ENCODE measurements at places on chromosomes 6 and 20.
A peak's percentile ranks its signal among the peaks of the same experiment; 100 is the strongest.

GRCh38 chr6:3190056-3190455, 32.7 kb upstream of the TUBB2A start:
- DNase-seq: no peak

DNA sequence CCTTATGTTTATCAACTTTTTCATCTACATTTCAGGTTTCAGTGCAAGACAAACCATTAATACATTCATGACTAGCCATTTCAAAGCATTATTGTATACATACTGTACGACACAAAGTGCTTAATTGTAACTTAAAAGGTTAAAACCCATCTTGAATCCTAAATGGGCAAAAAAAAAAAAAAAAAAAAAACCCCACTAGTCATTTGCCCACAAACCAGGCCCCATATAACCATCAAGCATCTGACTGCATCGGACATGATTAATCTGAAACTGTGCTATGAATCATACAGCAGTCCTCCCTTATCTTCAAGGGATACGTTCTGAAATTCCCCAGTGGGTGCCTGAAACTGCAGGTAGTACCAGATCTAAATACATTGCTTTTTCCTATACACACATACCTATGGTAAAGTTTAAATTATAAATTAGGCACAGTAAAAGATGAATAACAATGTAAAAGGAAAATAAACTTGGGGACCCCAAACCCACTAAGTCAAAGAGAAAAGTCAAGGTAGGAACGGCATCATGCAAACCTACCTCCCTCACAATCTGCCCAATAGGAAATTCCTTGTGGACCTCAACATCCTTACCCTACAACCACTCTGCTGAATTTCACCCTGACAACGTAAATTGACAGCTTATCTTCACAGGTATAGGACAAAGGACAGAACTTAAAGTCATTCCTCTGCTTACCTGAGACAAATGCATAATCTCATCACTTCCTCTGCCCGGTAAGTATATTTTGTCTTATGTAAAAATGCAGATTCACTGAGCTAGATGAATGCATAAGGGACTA, 14.3 kb downstream of the B4GALT5 start:
- no peak for DNase-seq

GRCh38 chr6:139996253-139996834, 621.9 kb upstream of the CITED2 start:
- DNase-seq: no peak

GRCh38 chr6:119749335-119749734, 399.8 kb upstream of the MAN1A1 start:
- no peak for DNase-seq

- DNase-seq: no peak
Observed at GRCh38 chr6:117266257-117267053, 1.1 kb downstream of the VGLL2 start.

- DNase-seq: no peak
Observed at GRCh38 chr20:37432606-37433005, 86.7 kb downstream of the SRC start.

- DNase-seq: no peak
Observed at GRCh38 chr6:134701301-134701700, 248.6 kb downstream of the ALDH8A1 start.

DNA sequence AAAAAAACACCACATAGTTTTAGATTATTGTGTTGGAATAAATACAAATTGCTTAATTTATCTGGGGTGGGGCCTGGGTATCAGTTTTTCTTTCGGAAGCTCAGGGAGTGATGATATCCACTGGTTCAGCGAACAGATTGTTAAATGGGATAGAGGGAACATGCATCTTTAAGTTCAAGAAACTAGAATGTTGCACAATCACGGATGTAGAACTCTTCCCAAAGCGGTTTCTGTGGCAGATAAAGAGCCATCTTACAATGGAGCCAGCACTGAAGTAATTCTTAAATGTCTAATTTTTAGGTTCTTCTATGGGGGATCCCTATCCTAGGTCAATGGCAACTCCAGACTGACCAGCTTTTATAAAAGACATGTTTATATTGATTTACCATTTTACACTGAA, 9.7 kb upstream of the RMND1 start:
- no peak for DNase-seq

GRCh38 chr6:66522864-66523263, 815.8 kb upstream of the EYS start:
- no peak for DNase-seq

GRCh38 chr6:336159-337114, 44.1 kb downstream of the DUSP22 start:
- no peak for DNase-seq

DNA sequence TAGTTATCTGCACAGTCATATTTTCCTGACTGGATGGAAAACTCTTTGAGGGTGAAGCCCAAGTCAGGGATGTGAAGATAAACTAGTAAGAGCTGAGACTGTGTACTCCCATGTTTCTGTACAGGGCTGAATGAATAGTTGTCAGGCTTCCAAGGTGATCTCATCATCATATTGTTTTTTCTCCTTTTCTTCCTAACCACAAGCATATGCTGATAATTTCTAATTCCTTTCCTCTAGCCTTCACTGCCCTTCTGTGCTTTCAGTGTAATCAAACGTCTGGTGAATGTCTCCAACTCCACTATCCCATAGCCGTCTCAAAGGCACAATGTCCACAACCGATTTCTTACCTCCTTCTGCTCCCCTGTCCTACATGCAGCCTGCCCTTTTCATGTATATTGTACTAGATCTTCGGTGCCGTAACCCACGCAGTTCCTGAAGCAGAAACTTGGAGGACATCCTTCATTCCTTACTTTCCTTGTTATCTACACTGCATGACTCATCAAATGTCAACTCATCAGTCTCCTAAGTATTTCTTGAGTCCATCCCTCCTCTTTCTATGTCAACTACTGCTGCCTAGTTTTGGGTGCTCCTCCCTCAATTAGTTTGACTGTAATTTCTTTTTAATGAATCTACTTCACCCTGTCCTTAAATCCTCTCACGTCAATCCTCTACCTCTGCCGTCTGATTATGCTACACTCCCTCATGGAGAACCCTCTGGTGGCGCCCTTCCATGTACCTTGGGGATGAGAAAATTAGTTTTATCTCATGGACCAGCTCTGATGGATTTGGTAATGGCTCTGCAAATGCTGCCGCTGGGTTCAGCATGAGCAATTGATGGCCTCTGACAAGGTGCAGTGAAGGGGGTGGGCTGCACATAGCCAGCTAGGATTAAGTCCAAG, 21.9 kb downstream of the NCOA7 start:
- DNase-seq: peak; percentile 94

- no peak for DNase-seq
Observed at GRCh38 chr20:21433329-21433890, 36.1 kb upstream of the NKX2-4 start.

DNA sequence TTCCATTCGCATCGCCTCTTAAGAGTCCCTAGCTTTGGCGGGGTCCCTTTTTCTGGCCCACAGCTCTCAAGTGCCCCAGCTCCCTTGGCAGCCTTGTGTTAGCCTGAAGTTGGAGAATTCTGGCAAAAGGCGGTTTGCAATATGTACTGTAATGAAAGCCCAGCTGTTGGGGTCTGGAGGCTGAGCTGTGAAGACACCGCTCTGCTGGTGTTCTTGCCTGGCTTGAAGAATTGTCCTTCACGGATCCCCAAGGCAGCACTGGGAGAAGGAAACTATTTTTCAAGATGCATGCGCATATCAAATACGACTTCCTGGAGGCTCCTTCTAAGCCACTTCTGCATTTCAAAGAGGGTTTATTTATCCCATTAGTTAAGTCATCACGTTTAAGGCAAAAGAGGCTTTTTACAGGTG, 21.4 kb upstream of the CITED2 start:
- DNase-seq: no peak

- no peak for DNase-seq
Observed at GRCh38 chr6:130851026-130851425, 23.8 kb downstream of the SMLR1 start.

- peak; percentile 74 for DNase-seq
Observed at GRCh38 chr6:167683028-167683862, 143.5 kb upstream of the AFDN start.

DNA sequence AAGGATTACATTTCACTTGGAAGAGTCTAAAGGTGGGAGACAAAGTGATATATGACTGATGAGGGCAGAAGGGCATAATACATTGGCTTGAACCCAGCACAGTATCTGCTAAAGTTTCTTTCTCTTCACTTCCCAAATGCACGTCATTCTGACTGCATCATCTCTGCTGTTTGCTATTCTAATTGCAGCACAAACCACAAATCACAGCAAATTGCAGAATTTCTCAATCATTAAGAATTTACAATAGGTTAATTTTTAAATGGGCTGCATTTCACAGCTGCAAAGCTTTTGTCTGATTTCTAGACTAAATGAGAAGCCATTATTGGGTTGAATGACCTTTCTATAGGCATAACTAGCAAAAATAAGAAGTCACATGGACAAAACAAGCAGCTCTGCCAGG, 337.0 kb downstream of the RNGTT start:
- no peak for DNase-seq

DNA sequence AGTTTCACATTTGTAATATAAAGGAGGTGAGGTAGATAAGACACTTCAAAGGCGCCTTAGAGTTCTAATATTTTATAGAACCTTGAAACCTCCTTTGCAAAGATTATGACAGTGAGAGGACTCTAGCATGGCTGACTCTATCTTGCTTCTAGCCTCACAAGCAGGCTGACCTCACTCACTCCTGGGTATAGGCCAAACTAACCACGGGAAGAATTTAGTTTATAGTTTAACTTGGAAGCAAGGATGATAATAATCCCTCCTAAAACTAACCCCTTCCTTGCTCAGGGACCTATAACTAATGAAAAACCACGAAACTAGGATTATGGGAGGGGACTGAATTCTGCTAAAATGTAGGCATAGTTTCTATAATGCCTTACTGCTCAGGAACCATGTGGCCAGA, 84.3 kb downstream of the FILIP1 start:
- DNase-seq: no peak

DNA sequence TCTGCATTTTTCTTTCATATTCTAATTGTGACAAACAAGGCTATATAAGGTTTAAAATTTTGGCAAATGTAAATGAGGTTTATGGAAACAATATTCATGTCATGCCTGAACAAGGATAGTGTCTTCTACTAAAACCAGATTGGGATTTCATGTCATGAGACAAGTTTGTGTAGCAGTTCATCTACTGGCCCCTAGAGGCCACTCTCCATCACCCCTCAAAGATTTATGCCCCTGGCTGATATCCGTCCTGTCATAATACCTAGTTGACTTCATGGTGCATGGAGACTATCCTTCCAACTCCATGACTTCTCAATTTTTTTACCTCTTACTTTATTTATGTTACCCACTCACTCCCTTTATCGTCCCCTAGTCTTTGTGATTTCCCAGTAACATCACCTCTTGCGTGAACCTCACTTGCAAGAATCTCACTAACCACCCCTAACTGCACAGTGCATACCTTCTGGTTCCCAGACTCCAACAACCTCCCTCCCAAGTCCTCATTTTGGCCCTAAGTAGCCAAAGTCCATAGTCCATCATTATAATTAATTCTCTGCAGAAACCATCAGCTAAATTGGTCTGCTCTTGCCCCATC, 179.8 kb downstream of the TASP1 start:
- DNase-seq: peak; percentile 16

DNA sequence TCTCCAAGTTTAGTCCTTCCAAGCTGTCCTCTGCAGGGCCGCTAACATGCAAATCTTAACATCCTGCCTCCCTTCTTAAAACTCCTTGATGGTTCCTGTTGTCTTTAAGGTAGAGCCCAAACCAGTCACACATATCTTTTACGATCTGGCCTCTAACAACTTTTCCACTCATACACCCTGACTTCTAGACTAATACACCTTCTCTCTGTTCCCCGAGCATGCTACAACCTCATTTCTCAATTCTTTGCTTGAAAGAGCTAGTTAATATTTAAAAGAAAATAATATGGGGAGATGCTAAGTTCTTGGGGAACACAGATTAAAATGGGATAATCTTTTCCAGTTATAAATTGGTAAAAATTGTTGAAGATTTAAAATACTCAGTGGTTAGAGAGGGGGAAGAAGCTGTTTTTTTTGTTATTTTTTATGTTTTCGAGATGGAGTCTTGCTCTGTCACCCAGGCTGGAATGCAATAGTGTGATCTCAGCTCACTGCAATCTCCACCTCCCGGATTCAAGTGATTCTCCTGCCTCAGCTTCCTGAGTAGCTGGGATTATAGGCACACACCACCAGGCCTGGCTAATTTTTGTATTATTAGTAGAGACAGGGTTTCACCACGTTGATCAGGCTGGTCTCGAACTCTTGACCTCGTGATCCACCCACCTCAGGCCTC, 250.7 kb downstream of the MAFB start:
- no peak for DNase-seq

- peak; percentile 61 for DNase-seq
Observed at GRCh38 chr6:2157441-2158127, 87.8 kb downstream of the GMDS start.

DNA sequence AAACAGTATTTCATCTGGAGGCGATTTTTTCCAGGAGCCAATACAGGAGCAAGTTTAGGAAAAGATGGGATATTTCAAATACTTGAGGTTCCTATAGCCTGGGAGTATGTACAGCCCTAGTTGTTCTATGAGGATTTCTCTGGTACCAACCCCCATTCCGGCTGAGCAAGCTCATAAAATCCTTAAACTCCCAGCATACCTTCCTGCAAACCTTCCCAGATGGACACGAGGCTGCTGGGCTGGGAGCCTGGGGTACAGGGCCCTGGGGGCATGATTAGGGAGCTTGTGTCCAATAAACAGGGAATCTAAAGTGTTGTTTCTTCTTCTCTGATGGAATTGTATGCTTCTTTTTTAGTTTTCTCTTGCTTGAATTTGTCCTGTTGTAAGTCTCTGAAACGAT, 1.5 kb downstream of the PRRC2A start:
- no peak for DNase-seq

DNA sequence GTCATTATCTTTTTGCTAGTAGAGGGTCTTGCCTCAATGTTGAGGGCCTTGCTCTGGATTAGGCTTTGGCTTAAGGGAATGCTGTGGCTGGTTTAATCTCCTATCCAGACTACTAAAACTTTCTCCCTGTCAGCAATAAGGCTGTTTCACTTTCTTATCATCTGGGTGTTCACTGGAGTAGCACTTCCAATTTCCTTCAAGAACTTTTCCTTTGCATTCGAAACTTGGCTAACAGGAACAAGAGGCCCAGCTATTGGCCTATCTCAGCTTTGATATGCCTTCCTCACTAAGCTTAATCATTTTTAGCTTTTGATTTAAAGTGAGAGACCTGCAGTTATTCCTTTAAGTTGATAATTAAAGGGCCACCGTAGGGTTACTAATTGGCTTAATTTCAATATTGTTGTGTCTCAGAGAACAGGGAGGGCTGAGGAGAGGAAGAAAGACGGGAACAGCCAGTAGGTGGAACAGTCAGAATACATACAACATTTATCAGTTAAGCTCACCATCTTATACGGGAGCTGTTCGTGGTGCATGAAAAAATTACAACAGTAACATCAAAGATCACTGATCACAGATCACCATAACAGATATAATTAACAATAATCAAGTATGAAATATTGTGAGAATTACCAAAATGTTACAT, 186.7 kb downstream of the PTPRK start:
- no peak for DNase-seq

GRCh38 chr6:108660251-108660650, 99.5 kb downstream of the FOXO3 start:
- no peak for DNase-seq

- no peak for DNase-seq
Observed at GRCh38 chr6:116352515-116353471, 18.0 kb upstream of the DSE start.

GRCh38 chr6:125868678-125869395, 78.1 kb downstream of the NCOA7 start:
- DNase-seq: no peak
